ENCODE measurements at places on chromosomes 2 and 18.

GRCh38 chr2:65070172-65070830, 14.1 kb downstream of the CEP68 start:
- no peak for DNase-seq

- DNase-seq = no peak
These were observed 25.8 kb downstream of the TRAPPC12 start for GRCh38 chr2:3405307-3405706.

- DNase-seq = no peak
These were observed 82.3 kb downstream of the ZEB2 start for GRCh38 chr2:144437636-144438035.

DNA sequence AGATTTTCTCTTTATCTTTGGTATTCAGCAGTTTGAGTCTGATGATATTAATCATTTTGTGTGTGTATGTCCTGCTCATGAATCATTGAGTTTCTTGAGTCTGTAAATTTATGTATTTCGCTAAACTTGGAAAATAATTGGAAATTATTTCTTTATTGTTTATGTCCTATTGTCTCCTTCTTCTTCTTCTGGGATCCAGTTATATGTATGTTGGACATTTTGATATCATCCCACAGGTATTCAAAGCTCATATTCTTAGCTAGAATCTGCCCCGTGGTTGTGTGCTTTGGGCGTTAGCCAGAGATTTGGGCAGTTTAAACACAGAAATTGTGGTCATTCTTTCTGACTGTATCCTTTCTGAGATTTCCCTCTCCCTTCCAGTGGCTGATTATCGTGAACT, 243.0 kb upstream of the SPRED2 start:
- no peak for DNase-seq

GRCh38 chr2:19038071-19039015, 320.1 kb downstream of the OSR1 start:
- DNase-seq = no peak

DNA sequence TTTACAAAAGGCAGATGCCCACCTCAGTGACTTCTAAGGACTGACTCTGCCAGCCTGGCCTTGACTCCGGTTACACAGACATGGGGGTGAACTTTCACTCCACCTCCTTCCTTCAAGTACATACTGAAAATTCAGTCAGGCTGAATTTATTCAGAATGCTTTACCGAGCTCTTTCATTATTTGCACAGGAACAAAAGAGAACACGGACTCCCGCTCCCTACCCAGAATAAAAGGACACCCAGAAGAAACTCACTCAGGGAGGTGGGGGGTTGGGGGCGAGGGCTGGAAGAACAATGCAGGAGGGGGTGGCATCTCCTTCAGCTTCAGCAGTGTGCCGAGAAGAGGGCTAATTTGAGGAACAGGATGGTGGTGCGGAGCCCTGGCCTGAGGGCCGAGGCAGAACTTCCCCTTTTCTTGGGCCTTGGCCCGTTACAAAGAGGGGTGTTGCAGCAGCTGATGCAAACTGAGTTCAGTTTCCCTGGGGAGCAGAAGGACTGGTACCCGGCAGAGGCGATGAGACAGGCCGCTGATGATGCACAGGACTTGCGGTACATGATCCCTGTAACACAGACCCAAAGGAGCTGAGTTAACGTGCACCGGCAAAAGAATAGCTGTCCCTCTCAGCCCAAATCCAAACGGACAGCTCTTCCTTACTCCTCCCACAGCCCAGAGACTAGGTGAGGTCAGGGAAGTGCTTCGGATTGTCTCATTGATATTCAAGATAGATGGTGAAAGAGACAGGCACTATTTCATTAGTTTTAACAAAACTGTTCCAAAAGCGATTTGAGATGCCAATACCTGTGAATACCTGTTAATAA, 24.1 kb downstream of the LYPD1 start:
- no peak for DNase-seq

DNA sequence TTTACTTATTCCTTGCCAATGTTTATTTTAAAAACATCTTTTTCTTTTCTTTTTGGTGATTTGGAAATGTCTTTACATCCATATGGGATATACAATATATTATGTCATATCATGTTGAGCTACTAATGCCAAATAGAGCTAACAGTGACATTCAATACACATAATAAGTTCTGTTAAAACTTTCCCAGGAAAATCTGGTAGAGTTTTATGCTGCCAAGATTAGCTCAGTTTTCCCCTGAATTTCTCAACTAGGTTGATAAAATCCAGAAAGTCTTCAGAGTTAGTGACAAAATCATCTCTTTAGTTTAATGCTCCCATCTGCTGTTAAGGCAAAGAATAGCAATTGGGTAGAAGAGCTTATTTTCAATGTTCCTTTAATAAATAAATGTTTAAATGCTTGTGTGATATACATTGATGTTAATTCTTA, 9.9 kb downstream of the COL3A1 start:
- no peak for DNase-seq

GRCh38 chr2:101432411-101433181, 42.3 kb downstream of the RFX8 start:
- DNase-seq = no peak

DNA sequence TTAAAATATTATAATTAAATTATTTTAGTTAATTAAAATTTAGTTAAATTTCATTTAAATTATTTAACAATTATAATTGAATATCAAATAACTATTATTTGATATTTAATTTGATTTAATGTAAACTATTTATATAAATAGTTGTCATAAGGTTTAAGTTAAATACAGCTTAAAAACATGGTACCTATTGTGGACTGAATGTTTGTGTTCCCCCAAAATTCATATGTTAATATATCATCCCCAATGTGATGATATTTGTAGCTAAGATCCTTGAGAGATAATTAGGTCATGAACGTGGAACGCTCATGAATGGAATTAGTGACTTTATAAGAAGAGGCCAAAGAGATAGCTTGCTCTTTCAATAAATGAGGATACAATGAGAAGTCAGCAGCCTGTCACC, 505.7 kb upstream of the LRATD1 start:
- DNase-seq = no peak

DNA sequence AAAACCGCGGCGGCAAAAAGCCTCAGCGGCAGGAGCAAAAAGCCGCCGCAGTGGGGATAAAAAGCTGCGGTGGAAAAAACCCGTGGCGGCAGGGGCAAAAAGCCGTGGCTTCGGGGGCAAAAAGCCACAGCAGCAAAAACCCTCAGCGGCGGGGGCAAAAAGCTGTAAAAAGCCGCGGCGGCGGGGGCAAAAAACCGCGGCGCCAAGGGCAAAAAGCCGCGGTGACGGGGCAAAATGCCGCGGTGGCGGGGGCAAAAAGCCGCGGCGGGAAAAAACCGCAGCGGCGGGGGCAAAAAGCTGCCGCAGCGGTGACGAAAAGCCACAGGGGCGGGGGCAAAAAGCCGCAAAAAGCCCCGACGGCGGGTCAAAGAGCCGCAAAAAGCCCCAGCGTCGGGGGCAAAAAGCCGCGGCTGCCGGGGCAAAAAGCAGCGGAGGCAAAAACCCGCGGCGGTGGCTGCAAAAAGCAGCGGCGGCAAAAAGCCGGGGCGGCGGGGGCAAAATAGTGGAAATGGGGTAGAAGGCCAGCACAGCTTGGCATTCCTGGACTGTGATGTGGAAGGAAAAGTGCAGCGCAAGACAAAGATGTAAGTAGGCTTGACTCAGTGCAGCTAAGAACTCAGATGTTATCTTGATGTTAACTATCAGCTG, 151.8 kb downstream of the ANKRD30BL start:
- DNase-seq = no peak

- DNase-seq = no peak
These were observed 47.1 kb downstream of the PRKCE start for GRCh38 chr2:45698554-45698953.

DNA sequence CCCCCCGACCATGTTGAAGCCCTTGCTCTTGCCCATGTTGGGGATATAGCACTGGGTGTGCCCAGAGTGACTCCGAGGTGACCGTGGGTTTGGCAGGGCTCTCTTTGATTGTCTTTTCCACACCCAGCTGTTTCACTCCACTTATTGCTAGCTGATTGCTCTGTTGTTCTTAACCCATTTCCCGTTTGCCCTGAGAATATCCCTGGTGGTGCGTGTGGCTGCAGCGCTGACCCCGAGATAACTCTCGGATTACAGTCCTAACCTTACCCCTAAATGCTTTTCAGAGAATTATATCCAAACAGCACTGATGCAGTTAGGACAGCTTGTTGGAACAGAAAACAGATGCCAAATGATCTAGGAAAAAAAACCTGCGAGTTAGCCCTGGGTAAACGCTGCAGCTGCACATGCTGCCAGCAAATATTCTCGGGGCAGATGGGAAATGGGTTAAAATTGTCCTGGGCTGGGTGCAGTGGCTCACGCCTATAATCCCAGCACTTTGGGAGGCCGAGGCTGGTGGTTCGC, 34.3 kb upstream of the SNORC start:
- no peak for DNase-seq

DNA sequence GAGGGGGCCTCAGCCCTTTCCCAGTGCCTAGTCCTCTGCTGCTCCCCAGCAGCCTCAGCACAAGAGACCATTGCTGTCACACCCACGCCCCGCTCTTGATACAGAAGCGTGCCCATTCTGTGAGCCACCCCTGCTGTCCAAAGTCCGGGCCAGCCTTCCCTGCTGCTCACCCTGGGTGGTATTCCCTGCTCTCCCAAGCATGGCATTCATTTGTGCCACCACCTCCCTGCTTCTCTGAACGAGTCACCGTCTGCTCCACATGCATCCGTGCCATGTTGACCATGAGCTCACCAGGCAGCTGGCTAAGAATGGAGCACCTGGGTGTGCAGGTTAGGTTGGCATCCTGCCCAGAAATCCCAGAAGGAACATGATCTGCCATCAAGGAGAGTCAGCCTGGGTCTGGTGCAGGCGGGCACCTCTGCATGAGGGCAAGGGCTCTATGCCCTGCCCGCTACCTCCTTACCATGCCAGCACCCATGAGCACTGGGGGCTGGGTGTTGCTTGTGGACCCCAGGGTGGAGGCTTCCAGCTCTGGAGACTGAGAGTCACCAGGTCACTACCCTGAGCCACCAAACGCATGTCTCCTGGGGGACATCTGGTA, 63.0 kb downstream of the TWIST2 start:
- no peak for DNase-seq

- DNase-seq = no peak
These were observed 6.8 kb downstream of the WDPCP start for GRCh38 chr2:63581298-63581961.

- DNase-seq = no peak
These were observed 160.0 kb downstream of the BCL2 start for GRCh38 chr18:63159590-63159989.

- no peak for DNase-seq
These were observed 225.9 kb downstream of the MGAT5 start for GRCh38 chr2:134479696-134480330.

DNA sequence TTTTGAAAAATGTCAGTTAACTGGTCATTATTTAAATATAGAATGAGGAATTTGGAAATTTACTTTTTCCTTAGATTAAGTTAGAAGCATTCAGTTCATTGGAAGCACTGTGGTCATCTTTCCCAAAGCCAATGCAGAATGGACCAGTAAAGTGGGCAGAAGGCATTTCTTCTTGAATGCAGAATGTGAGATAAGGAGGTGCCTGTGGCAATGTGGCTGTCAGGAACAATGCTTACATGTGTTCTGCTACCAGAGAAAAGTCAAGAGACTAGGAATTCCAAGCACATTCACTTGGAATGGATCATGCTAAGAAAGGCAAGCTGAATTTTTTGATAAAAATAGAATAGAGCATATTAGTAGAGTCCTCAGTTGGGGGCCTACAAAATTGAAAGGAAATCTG, 295.0 kb upstream of the KCNH7 start:
- no peak for DNase-seq

- no peak for DNase-seq
These were observed 6.4 kb downstream of the TNS1 start for GRCh38 chr2:217996361-217996760.

DNA sequence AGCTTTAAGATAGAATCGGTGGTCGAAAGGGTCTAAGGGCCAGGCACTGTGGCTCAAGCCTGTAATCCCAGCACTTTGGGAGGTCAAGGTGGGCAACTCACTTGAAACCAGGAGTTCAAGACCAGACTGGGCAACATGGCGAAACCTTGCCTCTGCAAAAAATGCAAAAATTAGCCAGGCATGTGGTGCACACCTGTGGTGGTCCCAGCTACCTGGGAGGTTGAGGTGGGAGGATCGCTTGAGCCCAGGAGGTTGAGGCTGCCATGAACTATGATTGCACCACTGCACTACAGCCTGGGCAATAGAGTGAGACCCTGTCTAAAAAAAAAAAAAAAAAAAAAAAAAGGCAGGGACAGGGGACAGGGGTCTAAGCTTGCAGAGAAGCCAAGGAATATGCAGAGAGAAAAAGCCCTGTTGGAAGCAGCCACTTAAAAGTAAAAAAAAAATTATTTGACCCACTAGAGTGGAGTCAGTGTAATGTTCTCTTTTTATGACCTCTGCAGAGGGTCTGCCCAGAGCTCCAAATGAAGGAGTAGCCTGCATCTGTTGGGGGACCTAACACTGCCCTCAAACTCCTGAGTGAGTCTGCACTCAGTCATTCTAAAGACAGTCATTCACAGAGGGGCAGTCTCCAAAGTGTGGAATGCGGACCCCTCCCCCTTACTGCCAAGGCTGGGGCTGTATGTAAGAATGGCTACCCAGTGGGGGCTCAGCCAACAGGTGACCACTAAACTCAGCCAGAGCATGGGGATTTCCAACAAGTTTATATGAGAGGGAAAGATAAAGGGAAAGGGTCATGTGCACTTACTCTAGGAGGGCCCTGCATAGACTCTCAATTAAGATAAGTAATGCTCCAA, 118.5 kb upstream of the CDCA7 start:
- DNase-seq = no peak

DNA sequence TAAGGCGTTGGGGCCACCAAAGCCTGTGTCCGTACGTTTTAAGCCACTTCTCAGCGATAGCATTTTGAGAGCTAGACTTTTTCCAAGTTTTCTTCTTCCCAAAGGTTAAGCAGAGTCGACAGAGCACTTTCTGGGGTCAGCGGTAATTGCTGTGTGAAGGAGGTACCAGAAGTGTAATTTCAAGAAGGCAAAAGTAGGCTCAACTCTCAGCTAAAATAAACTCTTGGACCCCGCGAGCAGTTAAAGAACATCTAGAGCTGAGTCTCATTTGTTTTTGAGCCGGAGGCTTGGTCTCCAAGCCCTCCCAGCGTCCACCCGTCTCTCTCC, 1.9 kb upstream of the PAX3 start:
- no peak for DNase-seq

DNA sequence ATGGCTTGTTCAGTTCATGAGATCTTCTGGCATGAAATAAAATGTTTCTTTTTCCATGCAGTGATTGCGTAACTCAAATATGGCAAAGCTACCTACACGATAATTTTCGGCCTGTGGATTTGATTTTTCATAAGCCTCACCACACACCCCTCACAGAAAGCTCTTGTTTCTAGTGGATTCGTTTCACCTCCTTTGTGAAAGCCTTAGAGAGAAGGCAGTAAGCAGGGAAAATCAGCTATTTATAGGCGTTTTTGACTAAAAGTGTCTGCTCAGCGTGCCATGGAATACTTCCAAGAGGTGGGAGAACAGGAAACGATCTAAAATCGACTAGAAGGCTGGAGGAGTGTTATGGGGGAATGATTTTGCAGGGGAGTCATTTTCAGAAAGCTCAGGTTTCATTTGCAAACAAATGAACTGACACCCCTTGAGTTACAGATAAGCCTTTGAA, 417.9 kb downstream of the TGIF1 start:
- no peak for DNase-seq
